ENCODE measurements at places on chromosomes 1 and 21.

GRCh38 chr1:39694026-39694425 lies 2.8 kb upstream of the HPCAL4 start:
- no peak for DNase-seq

DNA sequence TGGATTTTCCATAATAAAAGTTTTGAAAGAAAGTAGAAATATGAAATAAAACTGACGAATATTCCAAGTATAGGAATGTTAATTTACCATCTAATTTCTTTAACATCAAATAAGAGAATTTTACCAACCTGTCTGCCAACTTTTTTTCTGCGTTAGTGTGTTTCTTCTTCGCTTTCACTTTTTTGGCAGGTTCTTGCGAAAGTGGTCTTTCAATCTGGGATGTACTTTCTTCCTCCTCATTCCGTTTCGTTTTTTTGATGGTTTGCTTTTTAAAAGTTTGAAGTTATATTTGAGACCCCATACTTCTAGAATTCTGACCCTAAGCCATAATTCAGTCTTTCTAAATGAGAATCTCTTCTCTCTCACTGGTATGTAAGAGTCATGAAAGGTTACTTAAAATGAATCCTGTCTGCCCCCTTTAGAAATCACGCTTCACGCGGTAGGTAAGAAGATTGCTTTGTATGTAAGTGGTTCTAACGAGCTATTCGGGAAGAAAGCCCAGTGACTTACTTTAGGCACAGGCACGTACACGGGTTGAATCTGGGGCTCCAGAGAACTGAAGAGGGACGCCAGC lies 580 bp downstream of the RBM34 start:
- no peak for DNase-seq

GRCh38 chr1:41318135-41318534 lies 43.1 kb upstream of the FOXO6 start:
- DNase-seq: no peak

DNA sequence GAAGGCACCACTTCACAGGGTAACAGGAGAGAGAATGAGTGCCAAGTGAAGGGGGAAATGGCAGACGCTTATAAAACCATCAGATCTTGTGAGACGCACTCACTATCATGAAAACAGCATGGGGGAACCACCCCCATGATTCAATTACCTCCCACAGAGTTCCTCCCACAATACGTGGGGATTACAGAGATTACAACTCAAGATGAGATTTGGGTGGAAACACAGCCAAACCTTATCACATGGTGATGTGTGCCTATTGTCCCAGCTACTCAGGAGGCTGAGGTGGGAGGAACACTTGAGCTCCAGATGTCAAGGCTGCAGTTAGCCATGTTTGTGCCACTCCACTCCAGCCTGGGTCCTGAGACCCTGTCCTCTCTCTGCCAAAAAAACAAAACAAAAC lies 56.0 kb upstream of the DSCAM start:
- DNase-seq: no peak

GRCh38 chr1:5637171-5637570 lies 355.1 kb downstream of the NPHP4 start:
- DNase-seq: no peak

- no peak for DNase-seq
Measured at GRCh38 chr1:176205332-176205914, 1.7 kb downstream of the COP1 start.

DNA sequence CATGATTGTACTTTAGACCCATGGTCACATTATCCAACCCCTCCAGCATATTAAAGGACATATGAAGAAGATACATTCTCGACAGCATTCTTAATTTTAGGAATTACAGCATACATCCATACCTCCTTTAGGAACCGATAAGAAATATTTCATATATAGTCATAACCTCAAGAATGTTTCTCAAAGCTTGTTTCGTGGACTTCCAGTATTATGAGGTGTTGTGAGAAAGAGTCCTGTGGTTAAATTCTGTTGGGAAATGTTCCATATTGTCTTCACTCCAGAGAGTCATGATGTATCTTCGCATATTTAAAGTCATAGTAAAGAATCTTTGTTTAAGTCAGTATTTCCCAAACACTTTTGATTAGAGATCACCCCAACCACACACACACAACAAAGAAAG lies 321.0 kb upstream of the SNX7 start:
- no peak for DNase-seq

DNA sequence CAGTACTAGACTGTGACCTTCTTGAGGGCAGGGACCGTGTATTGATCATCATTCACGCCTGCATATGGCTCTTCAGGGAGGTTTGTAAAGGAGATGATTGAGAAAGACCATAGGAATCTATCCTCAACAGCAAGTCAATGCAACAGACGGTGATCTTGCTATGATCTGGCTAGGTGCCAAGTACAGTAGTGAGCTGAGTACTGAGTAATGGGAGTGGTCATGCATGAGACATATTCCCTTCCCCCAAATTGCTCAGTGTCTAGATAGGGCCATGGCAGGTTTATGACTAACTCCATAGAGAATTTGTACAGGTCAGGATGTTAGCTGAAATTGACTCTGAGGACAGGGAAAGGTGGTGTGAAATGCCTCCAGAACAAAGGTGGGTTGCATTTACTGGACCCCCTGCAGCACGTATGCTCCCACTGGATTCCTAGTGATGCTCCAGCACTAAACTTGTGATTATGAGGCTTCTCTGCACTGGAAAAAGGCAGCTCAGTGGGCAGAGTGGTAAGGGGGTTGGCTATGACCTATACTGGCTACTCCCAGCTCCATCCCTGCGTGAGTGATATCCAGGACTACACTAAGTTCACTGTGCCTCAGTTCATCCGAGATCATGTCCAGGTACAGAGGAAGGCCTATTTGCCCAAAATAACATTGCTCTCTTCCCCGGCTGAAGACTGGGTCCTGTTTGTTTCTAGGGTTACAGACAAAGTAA lies 37.2 kb downstream of the KCNJ6 start:
- DNase-seq: no peak

DNA sequence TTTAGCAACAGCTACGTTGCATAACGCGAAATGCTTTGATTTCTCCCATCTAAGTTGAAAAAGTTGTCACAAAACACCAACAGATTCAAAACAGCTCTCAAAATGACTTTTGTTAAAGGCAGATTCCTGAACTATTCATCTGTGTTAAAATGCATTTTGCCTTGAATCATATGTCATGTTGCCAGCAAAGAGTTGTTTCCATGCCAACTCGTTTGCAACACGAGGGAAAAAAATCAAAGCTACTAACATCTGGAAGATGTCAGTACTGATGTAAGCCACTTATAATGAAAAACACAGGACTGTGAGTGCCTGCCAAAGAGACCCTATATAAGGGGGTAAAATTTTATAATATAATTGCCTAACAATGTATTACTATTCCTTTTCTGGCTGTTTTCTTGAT lies 182.7 kb upstream of the PTBP2 start:
- no peak for DNase-seq

GRCh38 chr1:109112056-109112651 lies 1.8 kb upstream of the ELAPOR1 start:
- DNase-seq: no peak

DNA sequence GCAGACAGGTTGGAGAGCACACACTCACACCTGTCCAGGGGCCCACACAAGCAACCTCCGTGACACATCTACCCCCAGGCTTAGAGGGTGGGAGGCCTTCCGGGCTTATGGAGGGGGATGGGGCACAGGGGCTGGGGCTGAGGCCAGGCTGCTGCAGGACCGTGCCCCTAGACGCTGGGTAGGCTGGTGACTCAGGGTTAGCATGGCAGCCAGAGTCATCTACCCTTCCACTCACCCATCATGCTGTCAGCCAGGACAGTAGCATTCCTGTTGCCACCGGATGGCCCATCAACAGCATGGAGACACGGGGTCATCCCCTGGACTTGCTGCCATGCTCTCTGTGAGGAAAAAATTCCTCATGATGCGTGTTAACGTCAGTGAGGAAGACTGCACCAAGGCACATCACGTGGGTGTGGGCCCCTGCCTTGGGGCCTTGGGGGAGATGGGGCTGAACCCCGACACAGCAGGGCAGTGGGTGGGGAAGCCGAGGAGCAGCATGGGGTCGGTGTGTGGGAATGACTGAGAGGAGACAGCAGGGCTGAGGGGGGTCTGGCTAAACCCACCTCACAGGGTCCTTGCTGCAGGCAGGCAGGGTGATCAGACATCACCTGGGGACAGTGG lies 52.8 kb downstream of the WNT9A start:
- DNase-seq: no peak
